ENCODE measurements at places on chromosomes 4 and X.

DNA sequence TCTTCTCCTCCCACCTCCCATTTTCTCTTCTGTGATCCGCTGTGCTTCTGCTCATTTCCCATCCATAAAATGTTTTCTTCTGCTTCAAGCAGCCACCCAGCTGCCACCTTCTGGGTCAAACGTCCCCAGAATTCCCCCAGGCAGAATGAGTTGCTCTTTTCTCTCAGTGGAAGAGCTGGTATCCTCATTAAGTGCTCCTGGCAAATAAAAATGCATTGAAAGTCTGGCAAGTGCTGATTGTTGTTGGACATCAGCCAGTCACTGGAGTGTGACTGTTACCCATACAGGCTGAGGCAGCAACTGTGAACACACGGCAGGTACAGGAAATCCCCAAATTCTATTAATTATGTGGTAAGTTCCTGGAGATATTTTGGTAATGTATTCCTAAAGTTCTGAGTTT, 52.6 kb downstream of the LIMCH1 start:
- no peak for DNase-seq

DNA sequence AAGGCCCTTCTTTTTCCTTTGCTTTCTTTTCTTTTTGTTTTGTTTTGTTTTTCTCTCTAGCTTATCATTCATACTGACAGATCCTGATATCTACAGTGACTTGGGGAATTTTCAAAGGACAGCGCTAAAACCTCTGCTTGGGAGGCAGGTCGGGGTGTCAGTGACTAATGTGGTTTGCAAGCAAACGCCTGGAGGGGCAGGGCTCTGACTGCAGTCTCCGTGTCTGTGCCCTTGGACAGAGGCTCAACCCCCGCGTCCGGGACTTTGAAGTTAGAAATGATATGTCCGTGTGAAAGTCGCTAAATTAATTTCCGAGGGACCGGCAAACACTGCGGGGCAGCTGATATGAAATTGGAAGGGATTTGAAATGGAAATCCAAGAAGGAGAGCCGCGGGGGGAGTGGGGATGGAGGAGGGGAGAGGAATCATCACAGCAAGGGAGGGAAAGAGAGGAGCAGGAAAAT, 312.4 kb downstream of the DHRSX start:
- no peak for DNase-seq

- no peak for DNase-seq
These were observed 135.1 kb upstream of the ATP6AP2 start for GRCh38 chrX:40445691-40446090.

- no peak for DNase-seq
These were observed 26.9 kb downstream of the UTP14A start for GRCh38 chrX:129932821-129933321.

DNA sequence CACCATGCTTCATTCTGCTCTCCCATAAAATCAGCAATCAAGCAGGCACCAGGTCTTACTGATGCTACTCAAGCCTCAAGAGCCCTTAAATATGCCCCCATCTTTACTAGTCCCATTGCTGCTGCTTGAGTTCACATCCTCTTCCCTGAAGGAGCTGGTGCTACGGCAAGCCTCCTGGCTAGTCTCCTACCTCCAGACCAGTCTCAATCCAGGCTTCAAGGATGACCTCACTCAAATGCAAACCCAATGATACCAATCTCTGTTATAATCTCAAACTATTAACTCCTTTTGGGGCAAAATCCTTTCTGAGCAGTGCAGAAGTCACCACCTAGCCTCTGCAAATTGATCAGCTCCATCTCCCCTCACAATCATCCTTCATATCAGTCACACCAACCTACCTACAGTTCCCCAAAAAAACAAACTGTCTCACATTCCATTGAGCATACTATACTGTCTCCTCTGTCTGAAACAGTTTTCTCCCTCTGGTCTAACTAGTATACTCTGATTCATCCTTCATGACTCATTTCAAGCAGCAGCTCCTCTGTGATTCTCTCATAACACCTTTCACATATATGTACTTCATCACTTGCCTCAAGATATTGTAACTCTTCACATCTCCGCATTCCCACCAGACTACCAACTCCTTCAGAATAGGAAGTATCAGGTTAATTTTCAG, 30.0 kb downstream of the PAPSS1 start:
- no peak for DNase-seq

DNA sequence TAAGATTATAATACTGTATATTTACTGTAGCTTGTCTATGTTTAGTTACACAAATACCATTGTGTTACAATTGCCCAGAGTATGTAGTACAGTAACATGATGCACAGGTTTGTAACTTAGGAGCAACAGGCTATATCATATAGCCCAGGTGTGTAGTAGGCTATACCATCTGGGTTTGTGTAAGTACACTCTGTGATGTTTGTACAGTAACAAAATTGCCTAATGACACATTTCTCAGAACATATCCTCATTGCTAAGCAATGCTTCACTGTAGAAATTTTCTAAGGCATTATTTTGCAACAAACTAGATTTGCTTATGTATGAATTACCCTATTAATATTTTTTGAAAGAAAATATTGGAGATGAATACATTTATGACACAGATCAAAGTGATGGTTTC, 1390.9 kb downstream of the C4orf33 start:
- no peak for DNase-seq

- no peak for DNase-seq
These were observed 11.2 kb upstream of the SYTL4 start for GRCh38 chrX:100743009-100743607.

DNA sequence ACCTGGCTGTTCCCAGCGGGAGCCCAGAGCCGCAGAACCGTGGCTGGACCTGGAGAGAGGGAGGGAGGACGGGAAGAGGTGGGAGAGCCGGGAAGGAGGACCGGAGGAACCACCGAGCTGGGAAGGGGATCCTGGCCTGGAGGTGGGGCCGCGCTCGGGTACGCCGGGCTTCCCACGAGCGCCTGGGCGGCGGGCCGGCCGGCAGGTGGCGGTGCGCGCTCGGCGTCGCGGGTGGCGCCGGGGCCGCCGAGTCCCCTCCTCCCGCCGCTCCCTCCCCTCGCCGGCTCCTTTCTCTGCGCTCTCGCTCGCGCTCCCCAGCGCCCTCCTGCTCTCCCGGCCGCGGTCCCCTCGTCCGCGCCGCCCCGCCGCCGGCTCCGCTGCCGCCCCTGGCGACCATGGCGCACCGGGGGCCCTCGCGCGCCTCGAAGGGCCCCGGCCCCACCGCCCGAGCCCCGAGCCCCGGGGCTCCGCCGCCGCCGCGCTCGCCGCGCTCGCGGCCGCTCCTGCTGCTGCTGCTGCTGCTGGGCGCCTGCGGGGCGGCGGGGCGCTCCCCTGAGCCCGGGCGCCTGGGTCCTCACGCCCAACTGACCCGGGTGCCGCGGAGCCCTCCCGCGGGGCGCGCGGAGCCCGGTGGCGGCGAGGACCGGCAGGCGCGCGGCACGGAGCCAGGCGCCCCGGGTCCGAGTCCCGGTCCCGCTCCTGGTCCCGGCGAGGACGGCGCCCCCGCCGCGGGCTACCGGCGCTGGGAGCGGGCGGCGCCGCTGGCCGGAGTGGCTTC, at the start of gene SORCS2:
TSS of gene SORCS2 (plus strand) at position 287 of the 778 bp plus-strand sequence.
- peak; percentile 59 for DNase-seq

DNA sequence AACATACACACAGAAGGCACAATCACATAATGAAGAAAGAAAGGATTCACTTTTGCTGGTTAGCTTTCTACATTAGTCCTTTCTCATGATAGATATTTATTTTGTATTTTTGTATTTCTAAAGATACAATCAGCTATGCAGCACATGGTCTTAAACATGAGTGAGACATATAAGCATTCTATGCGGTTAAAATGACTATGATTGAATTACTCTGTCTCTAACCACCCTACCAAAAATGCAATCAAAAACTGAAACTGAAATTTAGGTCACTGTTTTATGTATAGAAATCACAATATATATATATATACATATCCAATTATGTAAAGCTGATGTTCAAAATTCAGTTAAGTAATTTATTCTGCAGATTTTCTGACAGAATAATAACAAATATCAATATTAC, 21.9 kb downstream of the CXXC4 start:
- no peak for DNase-seq

- no peak for DNase-seq
These were observed 65.7 kb downstream of the IRF2 start for GRCh38 chr4:184408684-184409081.

DNA sequence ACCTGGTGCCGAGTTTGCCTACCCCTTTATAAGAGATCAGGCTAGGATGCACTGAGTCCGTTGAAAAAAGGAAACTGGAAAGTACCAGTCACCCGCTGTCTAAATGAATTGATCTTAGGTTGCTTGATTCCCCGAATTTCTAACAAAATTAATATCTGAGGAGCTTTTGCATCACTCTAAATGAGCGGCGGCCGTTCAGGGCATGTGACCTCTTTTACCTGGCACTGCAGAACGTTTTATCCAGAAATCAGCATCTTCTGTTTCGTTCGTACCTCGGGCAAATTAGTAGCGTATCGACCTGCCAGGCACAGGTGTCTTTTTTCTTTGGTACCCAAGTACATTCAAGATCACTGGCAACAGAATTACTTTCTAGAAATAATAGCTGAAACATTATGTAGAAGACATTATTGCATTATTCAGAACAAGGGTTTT, 876 bp downstream of the KLHL2 start:
- DNase-seq = peak; percentile 70

DNA sequence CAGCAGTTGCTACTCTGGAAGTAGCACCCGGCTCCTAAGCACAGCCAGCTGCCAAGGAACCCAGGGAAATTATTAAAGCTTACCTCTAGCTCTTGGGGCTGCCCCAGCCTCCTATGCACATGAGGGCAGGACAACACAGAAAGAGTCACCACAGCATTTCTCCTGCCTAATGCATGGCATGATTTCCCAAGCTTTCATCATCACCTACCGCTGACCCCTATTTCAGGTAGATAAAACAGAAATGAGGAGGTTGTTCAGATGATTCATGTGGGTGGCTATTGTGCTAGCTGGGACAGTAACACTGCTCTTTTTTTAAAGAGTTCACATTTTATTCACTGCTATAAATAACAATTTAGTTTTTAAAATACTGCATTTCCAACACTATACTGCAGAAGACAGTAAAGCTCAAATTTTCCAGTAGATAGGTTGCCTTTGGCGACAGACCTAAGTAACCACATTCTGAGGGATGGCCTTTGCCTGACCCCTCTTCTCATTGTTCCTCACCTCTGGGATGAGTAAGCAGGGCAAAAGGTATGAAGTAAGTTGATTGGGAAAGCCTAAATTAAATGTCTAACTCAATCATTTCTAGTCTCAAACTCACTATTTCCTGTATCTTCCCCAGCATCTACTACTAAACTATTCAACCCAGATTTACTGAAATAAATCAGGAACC, 16.7 kb downstream of the CASK start:
- no peak for DNase-seq

DNA sequence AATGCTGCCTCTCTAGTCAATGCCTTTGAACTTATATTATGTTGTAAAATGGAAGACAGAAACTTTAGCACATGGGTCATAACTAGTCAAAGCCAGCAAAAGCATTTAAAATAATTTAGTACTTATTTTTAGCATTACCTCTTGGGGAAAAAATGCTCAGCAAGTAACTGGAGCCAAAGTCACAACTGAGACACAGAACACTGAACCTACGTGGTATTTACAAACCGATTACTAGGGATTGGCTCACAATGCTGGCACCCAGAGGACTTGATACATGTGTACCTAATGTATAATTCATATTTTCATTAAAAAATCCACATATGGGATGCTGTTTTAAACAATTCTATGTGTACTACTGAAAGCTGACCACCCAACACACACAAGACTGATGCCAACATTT, 38.4 kb downstream of the PHKA2 start:
- DNase-seq = no peak
